ENCODE measurements at places on chromosomes 1 and 21. TPM values are rescaled to one million over a fixed set of nuclear protein-coding genes. Genes with fewer than 3 reads are reported as not detected.

CCDC185 gene
- total RNA-seq = not detected

MTMR11 gene
- total RNA-seq = 4.5 TPM

GRCh38 chr1:1109743-1110142 lies 6.1 kb downstream of the C1orf159 start:
- DNase-seq = no peak

DNA sequence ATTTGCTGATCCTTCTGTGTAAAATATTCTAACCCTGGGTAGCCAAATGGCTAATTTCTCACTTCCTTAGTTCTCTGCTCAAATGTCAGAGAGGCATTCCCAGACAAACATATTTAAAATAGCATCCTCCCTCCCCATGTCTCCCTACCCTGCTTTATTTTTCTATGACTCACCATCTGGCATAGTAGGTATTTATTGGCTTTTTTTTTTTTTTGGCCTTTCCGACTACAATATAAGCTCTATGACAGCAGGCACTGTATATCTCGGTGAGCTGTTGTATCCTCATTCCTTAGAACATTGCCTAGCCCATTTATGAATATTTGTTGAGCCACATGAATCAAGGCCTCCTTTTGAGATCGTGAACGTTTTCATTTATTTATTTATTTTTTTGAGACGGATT lies 1.5 kb upstream of the NEK7 start:
- no peak for DNase-seq

- DNase-seq = no peak
Measured at GRCh38 chr1:20884513-20884912, 97.4 kb upstream of the HP1BP3 start.

DNA sequence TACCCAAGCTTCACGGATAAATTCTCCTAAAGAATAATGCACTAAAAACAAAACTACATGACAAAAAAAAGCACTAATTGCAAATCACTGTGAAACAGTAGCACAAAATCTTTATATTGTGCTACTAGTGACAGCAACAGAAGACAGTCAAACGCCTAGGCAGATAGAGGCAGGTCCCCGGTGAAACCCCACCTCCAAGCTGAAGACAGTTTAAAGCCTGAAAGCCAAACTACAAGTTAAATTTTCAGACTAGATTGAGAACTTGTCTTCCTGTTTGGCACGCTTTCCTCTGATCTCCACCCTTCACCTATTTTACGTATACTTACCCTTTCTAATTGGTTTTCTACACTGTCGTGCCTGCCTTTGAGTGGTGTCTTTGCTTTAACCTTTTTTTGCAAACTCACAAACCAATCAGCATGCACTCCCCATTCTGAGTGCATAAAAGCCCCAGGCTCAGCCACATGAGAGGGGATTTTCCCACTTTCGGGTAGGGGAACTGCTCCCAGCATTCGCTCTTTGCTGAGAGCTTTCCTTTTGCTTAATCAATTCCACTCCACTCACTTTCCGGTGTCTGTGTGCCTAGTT lies 3.6 kb upstream of the BACH1 start:
- DNase-seq = no peak

HES3 gene
- total RNA-seq = 25.2 TPM

DNA sequence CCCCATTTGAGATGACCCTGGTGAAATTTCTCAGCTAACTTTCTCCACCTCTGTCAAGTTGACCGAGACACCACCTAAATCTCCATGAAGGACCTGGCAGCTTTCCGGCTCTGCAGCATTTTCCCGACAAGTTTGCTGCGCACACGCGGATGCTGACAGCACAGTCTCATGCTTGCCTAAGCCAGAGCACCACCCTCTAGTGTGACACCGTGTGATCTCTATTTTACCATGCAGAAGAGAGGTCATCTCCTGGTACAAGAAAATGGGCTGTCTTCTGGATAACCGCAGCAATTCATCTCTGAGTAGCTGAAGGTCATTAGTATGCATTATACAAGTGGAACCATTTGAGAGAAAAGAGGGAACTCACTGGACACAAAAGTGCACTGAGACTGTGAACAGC lies 38.9 kb upstream of the H6PD start:
- no peak for DNase-seq

COL8A2 gene
- 0.09 TPM for total RNA-seq

GRCh38 chr1:182111496-182111895 lies 50.0 kb upstream of the ZNF648 start:
- DNase-seq = no peak

DNA sequence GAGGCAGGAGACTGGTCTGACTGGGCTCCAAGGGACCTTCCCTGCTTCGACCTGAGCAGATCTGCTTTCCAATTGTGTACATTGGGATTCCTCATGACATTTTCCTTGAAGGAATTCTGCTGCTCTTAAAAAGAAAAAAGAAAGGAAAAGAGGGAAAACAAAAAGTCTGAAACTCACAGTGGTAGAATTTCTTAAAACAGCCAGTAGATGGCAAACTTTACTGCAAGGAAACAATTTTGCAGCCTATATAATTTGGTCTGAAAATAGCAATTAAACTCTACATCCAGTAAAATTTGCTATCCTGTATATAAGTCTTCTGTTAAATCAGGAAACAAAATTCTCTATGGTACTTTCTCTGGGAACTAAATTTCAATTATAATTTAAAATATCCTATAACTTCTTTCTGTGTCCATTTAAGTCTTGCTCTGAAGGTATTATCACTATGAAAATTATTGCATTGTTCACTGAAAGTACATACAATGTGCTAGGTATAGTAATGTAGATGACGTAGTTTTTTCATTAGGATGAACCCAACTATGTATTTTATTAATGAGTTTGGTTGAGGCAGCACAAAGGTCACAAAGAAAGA lies 59.8 kb downstream of the CRB1 start:
- DNase-seq = no peak

DNA sequence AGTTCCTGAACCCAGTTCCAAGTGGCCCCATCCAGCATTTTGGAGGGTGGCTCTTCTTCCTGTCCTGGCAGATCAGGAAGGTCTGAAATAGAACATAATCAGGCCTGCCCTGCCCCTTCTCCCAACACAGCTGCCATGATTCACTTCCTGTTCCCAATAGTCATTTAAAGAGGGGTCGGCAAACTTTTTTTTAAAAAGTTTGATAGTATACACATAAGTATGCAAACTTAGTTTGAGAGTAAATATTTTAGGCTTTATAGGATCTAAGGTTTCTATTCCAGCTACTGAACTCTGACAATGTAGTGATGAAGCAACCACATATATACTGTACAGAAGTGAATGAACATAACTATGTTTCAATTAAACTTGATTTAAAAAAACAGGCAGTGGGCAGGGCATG lies 66.4 kb downstream of the LUZP1 start:
- no peak for DNase-seq

- DNase-seq = no peak
Measured at GRCh38 chr1:84745857-84746256, 55.6 kb upstream of the SSX2IP start.

PRDM16 gene
- 11.7 TPM for total RNA-seq
